ENCODE measurements at places on chromosomes 12 and 14. TPM values are rescaled to one million over a fixed set of nuclear protein-coding genes. Genes with fewer than 3 reads are reported as not detected.
A peak's percentile ranks its signal among the peaks of the same experiment; 100 is the strongest.

- DNase-seq, result no peak
Observed at GRCh38 chr12:93325855-93326254, 51.9 kb upstream of the NUDT4 start.

DNA sequence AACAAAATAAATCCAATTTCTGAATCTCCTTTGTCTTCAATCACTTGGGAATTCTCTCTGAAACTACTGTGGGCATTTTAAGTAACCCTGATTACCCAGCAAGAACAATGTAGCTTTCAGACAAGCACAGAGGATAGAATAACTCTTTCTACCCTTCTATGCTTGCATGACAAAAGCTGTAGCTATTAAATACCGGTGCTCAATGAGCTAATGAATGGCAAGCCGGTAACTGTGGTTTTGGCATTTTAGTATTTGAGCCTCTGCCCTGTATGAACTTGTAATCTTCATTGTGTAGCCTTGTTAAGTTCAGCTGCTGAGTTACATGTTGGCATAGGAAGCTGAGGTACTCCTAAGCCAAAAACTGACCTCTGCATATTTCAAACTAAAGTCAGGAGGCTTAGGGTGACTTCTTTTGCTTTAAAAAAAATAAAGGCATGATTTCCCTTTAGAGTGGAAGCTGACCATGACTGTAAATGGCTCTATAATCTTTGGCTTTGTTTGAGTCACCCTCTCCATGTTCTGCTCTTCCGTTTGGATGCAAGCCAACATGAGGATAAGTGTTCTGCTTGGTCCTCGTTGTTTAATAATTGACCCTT lies 171.0 kb upstream of the HIF1A start:
- no peak for DNase-seq

- DNase-seq, result no peak
Observed at GRCh38 chr12:19546611-19547162, 107.4 kb downstream of the AEBP2 start.

- DNase-seq, result peak; percentile 56
Observed at GRCh38 chr12:121579190-121579791, 1.5 kb downstream of the KDM2B start.

GRCh38 chr14:38973083-38973700 lies 129.8 kb downstream of the SEC23A start:
- DNase-seq, result no peak

DNA sequence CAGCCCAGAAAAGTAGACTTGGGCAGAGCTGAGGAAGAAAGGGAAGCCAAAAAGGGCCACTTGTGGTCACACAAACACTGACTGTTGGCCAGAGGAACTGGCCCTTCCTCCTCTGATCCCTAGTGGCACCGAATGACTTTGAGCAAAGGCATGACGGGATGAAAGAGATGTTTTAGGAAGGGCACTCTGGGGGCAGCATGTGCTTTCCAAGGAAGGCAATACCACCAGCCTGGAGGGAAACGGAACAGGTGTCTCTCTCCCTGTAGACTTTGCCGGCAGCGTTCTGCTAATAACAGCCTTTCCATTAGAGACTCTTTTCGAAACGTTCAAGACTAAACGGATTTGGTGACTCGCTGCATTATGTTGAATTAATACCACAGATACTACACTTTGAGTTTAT lies 12.3 kb upstream of the FBXO21 start:
- no peak for DNase-seq

GRCh38 chr12:105267711-105268110 lies 31.7 kb upstream of the APPL2 start:
- no peak for DNase-seq

- DNase-seq, result no peak
Observed at GRCh38 chr12:13204428-13204827, 7.9 kb downstream of the EMP1 start.

RFLNA gene
- total RNA-seq, result not detected

LRP1-AS gene
- total RNA-seq, result not detected

Data from activated CD4-positive, alpha-beta T cell treated with anti-CD3 and anti-CD28 coated beads for 36 hours (primary cell).